ENCODE measurements at places on chromosomes 2 and 18. TPM values are rescaled to one million over a fixed set of nuclear protein-coding genes. Genes with fewer than 3 reads are reported as not detected.

The ACTR2 gene
- 156 TPM for polyA plus RNA-seq

The CD8B gene
- polyA plus RNA-seq: 0.88 TPM

The METTL8 gene
- polyA plus RNA-seq: 20.9 TPM

The SLC35F5 gene
- polyA plus RNA-seq: 122 TPM

The AFF3 gene
- polyA plus RNA-seq: 18.3 TPM

The MATN3 gene
- 3.0 TPM for polyA plus RNA-seq

All from renal pelvis (tissue), 12 donors.